Activated CD4-positive, alpha-beta T cell treated with anti-CD3 and anti-CD28 coated beads for 36 hours (primary cell): ENCODE measurements at places on chromosomes 6 and 20. TPM values are rescaled to one million over a fixed set of nuclear protein-coding genes. Genes with fewer than 3 reads are reported as not detected.

Gene PBX2
- total RNA-seq = 64.9 TPM

Gene FILIP1
- total RNA-seq = not detected

- DNase-seq = no peak
These were observed 26.1 kb downstream of the C6orf141 start for GRCh38 chr6:49576618-49577017.

- DNase-seq = no peak
These were observed 88.2 kb upstream of the MPC1 start for GRCh38 chr6:166470863-166471410.

Gene PGBD1
- 1.6 TPM for total RNA-seq

Gene ABCC10
- 29.0 TPM for total RNA-seq

- DNase-seq = no peak
These were observed 207.4 kb downstream of the SOX4 start for GRCh38 chr6:21800948-21801438.

Gene OR2H2
- not detected for total RNA-seq

Gene C4B
- total RNA-seq = 2.8 TPM

DNA sequence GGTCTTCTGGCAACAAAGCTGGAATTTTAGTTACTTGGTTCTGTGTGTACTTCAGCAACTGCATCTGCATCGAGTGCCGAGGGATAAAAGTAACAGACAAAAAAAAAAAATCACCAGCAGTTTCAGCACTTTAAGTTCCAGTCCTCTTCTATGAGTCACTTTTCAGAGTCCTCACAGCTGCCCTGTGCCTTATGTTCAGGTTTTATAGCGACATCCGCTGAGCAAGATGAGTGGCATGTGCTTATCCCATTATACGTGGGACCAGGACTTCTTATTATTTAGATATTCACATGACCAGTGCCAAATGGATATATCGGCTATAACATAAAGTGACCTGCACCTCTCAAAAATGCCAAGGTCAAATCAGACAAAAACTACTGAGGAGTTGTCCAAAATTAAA lies 242.9 kb downstream of the FOXA2 start:
- no peak for DNase-seq

DNA sequence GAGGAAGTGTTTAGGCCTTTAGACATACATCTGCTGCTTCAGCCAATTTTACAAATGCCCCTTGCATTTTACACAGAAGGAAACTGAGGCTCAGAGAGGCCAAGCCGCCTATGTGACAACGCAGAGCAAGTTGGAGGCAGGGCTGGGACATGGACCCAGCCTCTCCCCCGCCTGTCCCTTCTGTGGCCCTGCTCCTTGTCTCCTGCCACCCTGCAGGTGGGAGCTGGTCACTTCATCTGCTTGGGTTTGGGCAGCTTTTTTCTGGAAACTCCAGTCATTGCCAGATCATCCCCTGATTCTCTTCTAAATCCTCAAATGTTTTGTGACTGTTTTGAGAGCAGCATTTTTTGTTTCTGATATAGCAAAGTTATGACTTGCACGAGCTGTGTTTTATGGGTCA lies 68.9 kb downstream of the DLGAP4 start:
- no peak for DNase-seq

- peak; percentile 89 for DNase-seq
These were observed 64.8 kb downstream of the KIAA0319 start for GRCh38 chr6:24581084-24581669.

- peak; percentile 69 for DNase-seq
These were observed 370.3 kb upstream of the JARID2 start for GRCh38 chr6:14875481-14876063.
